ENCODE measurements at places on chromosomes 13 and 19.
A peak's percentile ranks its signal among the peaks of the same experiment; 100 is the strongest.

DNA sequence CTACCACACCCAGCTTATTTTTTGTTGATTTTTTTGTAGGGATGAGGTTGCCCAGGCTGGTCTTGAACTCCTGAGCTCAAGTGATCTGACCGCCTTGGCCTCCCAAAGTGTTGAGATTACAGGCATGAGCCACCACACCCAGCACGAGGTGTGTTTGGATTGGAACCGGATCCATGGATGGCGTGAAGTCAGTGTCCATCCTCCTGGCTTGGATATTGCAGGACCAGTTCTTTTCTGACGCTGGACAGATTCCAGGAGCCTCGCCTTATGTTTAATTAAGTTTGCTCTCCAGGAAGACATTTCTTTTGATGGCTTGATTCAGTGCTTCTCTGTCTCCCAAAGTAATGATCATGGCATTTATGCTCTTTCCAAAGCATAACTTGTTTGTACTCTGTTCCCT lies 14.4 kb upstream of the RFXAP start:
- no peak for DNase-seq

DNA sequence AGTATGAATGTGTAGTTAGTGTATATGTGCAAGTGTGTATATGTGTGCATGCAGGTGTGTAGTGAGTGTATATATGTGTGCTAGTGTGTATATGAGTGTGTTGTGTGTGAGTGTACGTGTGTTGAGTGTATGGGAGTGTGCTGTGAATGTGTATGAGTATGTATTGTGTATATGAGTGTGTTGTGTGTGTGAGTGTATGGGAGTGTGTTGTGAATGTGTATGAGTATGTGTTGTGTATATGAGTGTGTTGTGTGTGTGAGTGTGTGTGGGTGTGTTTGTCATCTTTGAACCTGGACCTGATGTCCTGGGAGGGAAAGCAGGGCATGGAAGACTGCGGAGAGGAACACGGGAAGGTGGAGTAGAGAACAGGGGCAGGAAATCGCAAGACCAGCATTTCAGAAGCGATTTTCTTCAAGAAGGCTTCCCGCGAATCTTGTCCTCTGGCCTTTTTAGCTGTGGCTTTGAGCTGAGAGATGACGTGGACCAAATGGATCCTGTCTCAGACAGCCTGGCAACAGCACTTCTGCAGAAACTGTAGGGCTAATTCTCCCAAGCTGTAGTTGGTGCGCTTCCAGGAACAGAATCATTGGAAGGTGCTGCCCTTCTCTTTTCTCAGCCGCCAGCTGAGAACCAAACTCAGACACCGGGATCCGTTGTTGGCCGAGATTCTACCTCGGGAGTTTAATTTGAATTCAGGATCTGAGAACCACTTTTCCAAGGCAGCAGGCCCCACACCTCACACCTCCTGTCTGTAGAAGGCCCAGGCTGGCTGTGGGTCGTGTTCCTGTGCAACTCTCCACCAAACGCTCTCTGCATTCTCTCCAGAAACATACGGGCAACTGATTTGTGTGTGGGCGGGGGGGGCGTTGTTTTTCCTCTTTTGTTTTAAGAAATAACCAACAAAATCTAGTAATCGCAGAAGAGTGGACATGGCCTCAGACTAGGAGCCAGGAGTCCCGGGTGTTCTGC lies 94.7 kb upstream of the RAP2A start:
- DNase-seq = peak; percentile 76

DNA sequence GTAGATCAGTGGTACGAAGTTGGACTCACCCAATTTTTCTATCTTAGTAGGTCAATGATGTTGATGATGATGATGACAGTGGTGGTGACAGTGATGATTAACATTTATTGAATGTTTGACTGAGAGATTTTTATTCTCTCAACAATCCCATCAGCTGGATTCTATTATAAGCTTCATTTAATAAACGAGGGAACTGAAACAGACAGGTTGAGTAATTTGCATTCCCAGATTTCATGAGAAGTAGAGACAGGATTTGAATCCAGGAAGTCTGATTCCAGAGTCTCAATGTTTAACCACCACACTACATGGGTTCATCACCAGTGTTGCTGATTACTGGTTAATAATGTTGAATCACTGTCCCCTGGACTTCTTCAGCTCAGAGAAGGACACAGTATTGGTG lies 168.9 kb downstream of the FLT1 start:
- peak; percentile 32 for DNase-seq

GRCh38 chr19:47232422-47233211 lies 1.6 kb upstream of the BBC3 start:
- no peak for DNase-seq

GRCh38 chr13:30821421-30821820 lies 84.7 kb upstream of the MEDAG start:
- DNase-seq = no peak

GRCh38 chr13:103188713-103189326 lies 122.6 kb upstream of the SLC10A2 start:
- peak; percentile 10 for DNase-seq

DNA sequence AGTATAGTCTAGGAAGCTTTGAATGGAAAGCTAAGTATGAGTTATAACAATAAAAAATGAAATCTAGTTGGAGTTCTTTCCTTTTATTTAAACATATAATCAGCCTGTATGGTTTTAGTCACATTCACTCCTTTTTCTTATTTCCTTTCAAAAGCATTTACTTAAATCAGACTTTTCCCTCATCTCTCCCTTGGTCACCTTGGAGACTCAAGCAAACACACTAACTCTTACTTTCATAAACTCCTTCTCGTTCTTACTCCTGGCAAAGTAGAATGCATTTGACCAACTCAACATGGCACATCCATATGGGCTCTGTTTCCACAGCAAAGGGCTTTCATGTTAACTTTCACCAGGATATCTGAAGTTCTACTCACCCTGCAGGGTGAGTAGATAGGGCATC lies 400.0 kb downstream of the LMO7 start:
- no peak for DNase-seq

- no peak for DNase-seq
Observed at GRCh38 chr13:48973845-48974431, 1.8 kb upstream of the FNDC3A start.

GRCh38 chr19:58218899-58219298 lies 9.8 kb upstream of the ZNF544 start:
- no peak for DNase-seq

GRCh38 chr13:74620711-74621110 lies 486.5 kb upstream of the KLF12 start:
- no peak for DNase-seq

- DNase-seq = no peak
Observed at GRCh38 chr13:91574766-91575165, 176.3 kb downstream of the GPC5 start.

- DNase-seq = no peak
Observed at GRCh38 chr13:88107570-88107969, 436.4 kb downstream of the SLITRK5 start.

DNA sequence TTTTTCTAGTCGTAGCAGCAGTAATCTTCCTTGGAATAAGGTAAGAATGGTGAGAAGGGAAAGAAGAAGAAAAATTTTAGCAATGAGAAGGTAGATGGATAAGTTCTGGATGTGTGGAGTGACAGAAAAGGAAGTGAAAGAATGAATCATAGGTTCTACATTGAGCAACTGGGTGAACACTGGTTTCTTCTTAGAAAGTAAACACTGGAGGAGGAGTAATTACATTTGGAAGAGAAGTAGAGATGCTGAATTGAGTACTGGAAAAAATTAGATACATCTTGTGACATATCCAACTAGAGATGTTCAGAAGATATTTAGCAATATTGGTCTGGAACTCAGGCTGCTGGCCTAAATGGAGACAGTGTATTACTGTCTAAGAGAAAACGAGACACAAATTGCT lies 148.5 kb downstream of the GPC5 start:
- DNase-seq = no peak

GRCh38 chr13:52599848-52600603 lies 42.2 kb upstream of the HNRNPA1L2 start:
- no peak for DNase-seq

DNA sequence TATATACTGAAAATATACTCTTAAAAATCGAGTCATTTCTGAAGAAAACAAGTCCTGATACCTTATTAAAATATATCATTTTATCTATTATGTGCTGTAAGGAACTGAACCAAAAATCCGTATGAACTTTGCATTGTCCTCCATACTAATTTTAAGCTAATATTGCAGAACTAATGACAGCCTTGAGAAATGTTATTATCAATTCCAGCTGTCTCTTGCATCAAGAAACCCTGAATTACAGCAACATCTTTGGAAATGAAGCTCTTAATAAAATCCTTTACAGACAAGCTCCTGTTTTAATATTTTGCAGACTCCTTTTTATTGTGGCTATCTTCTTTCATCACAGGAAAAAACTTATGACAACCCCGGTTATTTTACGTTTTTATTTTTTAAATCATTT lies 1335.3 kb downstream of the EFNB2 start:
- no peak for DNase-seq

DNA sequence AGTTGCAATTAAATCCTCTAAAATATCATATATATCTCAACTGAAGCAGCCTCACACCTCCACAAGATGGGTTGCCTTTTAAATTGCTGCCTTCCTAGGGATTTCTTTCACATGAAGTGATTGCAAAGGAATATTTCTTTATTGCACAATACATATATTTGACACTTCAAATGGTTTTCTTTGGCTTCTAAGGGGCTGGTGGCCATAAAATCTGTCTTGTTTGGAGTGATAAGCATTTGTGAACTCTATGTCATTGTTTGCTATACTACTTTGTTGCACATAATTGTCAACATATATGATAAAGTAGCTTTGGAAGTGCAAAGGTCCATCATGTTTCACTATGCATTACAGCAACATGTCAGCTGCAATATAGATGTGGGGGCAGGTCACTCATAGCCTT lies 2380.9 kb downstream of the PCDH9 start:
- DNase-seq = no peak

- DNase-seq = no peak
Observed at GRCh38 chr19:19064811-19065745, 1.3 kb downstream of the SLC25A42 start.

- no peak for DNase-seq
Observed at GRCh38 chr19:7789447-7789846, 26.4 kb downstream of the CLEC4M start.

DNA sequence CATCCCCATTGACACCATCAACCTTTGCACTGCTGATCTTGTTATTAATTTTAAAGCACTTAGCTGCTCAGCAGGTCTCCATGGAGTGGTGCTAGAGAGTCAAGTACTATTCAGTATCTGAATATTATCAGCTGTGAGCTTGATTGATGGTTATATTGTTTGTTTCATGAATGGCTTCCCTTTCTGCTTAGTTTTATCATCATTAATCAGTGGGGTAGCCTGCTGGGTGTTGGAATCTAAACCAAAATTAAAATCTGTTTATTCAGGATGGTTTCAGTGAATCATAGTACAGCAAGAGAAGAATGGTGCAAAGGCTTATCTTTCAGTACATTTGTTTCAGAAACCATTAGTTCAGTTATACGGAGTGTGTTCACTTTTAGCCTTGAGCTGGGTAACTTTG lies 42.5 kb upstream of the SCEL start:
- no peak for DNase-seq

DNA sequence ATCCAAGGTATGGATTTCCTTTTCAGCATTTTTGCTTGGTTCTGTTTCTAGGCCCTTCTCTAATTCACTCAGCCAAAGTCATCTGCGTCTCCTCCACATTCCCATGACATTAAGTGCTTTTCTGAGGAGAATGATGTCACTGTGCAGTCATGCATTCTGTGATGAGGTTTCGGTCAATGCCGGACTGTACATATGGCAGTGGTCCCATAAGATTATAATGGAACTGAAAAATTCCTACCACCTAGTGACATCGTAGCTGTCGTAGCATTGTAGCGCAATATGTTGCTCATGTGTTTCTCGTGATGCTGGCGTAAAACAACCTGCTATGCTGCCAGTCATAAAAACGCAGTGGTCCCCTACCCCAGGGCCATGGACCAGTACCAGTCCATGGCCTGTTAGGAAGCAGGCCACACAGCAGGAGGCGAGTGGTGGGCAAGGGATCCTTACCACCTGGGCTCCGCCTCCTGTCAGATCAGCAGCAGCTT lies 63.4 kb upstream of the TNFRSF19 start:
- DNase-seq = peak; percentile 55

GRCh38 chr13:81020010-81020409 lies 679.1 kb upstream of the SPRY2 start:
- no peak for DNase-seq

- no peak for DNase-seq
Observed at GRCh38 chr19:40413291-40413845, at the start of gene PRX. Gene PRX, minus strand, starts transcription at chr19:40413378. Its CDS starts 5,446 bp downstream, at chr19:40407932.

DNA sequence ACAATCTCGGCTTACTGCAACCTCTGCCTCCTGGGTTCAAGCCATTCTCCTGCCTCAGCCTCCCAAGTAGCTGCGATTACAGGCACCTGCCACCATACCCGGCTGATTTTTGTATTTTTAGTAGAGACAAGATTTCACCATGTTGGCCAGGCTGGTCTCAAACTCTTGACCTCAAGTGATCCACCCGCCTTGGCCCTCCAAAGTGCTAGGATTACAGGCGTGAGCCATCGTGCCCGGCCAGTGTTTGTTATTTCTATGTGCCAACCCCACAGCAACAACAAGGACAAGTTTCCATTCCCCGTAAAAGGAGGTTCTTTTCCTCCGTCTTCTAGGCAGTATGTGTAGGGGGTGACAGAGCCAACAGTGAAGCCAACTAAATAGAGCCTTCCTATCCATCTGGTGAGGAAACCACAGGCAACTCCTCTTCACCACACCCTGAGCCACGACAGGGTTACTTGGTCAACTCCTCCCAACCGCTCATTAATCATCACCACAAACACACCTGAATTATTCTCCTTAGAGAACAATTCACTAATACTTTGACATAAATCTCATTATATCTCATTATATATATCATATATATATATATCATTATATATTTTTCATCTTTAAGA lies 25.5 kb downstream of the FOXO1 start:
- no peak for DNase-seq

DNA sequence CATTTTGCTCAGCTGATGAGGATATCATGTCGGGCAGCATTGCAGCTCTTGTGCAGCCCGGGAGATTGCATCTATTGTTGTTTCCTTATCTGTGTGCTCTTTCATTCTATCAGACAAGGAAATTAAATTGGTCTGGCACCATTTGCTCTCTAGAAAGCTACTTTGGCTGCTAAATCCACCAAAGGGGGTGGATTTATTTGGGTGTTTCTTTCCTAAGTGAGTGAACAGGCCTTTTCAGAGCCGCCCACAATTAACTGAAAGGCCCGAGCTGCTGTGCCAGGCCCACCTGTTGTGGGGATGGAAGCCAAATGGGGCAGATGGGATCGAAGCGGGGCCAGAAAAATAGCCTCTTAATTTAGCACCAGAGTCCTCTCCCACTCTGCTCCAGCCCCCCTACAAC lies 99.4 kb downstream of the DNAJC15 start:
- no peak for DNase-seq

DNA sequence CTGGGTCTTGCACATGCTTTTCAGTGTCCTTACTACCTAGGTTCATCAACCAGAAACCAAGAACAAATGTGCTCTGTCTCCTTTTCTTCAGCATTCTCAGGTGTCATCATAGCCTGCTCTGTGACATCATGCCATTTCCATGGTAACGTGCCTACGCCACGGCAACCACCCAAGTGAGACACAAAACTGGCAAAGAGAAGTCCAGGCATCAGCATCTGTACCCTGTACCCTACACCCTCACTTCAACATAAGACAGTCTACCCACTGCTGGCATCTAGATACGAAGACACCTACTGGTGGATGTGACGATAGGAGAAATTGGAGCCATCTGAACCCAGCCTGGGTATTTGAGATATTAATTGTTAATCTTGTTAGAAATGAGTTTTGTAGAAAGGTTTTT lies 13.3 kb downstream of the ZC3H4 start:
- DNase-seq = no peak

All from fibroblast of skin of left biceps (primary cell).